Hematopoietic multipotent progenitor cell (in vitro differentiated cells): ENCODE measurements at places on chromosomes 2 and 18.
A peak's percentile ranks its signal among the peaks of the same experiment; 100 is the strongest.

GRCh38 chr2:187174582-187174981, 273.5 kb downstream of the CALCRL start:
- DNase-seq: no peak

GRCh38 chr2:168180483-168180882, 66.9 kb downstream of the STK39 start:
- no peak for DNase-seq

DNA sequence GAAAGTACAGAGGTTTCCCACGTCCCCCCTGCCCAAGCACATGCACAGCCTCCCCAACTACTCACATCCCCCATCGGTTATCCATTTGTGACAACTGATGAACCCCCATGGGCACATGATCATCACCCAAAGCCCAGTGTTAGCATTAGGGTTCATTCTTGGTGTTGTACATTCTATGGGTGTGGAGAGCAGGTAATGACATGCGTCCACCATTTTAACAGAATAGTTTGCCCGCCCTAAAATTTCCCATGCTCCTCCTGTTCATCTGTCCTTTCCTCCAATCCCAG, 74.3 kb downstream of the LONRF2 start:
- DNase-seq: no peak

DNA sequence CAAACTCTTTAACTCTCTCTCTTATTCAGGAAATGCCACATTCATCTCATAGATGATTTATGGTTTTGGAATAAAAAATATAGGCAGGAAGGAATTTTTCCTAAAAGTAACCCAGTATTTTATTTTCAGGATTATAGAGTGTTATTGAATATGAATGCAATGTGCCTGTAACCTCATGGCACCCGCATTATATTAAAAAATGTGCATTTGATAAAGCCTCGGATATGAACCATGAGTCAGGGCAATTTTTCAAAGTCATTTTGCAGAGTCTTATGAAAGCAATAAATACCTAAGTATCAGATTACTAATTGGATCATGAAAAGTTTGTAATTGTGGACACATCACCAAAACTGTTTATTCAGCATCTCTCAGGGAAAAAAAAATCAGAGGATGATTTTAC, 573.8 kb downstream of the TSN start:
- DNase-seq: no peak

- DNase-seq: no peak
Observed at GRCh38 chr18:21448299-21448698, 152.2 kb downstream of the ESCO1 start.

DNA sequence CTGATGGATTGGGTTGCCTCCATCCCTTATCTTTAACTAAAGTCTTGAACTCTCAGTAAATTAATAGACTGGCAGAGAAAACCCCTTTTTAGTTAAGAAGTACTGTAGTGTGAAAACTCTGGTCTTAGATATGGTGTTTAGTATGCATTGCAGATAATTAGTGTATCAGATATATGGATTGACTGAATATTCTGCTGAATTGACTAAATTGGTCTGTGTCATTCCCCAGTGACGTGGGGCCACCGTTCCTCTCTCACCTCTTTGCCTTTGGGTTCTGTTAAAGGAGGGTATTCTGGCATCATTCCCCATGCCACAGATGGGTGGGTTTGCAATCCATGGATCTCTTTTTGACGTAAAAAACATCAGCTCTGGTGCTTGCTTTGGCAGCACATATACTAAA, 67.1 kb upstream of the XPO1 start:
- DNase-seq: no peak

GRCh38 chr2:85861180-85861579, 27.6 kb downstream of the ST3GAL5 start:
- no peak for DNase-seq

GRCh38 chr2:57733956-57734355, 312.6 kb upstream of the VRK2 start:
- no peak for DNase-seq

GRCh38 chr18:42437646-42438045, 482.6 kb downstream of the PIK3C3 start:
- DNase-seq: no peak

- DNase-seq: no peak
Observed at GRCh38 chr2:195493416-195493815, 163.6 kb upstream of the SLC39A10 start.

DNA sequence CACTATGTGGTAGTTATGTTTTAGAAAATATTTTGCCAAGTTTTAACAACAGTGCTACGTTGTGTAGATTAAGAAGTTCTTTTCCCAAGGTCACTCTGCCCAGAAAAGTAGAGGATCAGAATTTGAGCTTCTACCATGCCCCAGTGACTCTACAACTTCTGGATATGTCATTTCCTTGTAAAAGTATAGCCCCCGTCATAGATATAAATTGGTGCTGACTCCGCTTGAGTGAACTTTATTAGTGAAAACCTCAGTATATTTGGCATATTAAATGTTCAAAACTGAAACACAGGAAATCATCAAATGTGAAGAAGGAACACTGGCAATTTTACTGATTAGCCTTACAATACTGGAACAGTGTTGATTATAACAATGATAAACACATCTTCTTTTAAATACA, 256.7 kb upstream of the UBE2E3 start:
- no peak for DNase-seq

- no peak for DNase-seq
Observed at GRCh38 chr2:157415591-157416101, 28.2 kb downstream of the CYTIP start.

DNA sequence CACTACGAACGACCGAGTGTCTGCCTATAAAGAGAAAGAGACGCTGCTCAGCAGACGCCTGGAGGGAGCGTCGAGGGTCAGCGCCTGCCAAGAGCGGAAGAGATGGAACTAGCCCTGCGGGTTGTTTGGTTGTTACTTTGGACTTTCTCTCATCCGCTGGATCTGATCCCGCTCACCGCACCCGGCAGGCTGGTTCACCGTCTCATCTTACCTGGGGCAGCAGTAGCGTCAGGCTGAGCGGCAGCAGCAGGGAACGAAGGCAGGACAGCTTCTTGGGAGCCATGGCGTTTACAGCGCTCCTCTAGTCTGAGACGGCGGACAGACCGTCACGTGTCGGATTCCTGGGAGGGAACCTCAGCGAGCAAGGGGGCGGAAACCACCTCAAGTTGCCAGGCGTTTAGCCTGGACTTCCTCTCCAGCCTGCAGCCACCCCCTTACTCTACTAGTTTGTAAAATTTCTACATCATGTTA, 1.9 kb downstream of the GLB1L start:
- no peak for DNase-seq

GRCh38 chr2:214378455-214379103, 32.3 kb upstream of the VWC2L start:
- DNase-seq: no peak

- no peak for DNase-seq
Observed at GRCh38 chr2:144460727-144461307, 59.1 kb downstream of the ZEB2 start.

- DNase-seq: peak; percentile 72
Observed at GRCh38 chr2:226791056-226791486, 8.5 kb downstream of the IRS1 start.

DNA sequence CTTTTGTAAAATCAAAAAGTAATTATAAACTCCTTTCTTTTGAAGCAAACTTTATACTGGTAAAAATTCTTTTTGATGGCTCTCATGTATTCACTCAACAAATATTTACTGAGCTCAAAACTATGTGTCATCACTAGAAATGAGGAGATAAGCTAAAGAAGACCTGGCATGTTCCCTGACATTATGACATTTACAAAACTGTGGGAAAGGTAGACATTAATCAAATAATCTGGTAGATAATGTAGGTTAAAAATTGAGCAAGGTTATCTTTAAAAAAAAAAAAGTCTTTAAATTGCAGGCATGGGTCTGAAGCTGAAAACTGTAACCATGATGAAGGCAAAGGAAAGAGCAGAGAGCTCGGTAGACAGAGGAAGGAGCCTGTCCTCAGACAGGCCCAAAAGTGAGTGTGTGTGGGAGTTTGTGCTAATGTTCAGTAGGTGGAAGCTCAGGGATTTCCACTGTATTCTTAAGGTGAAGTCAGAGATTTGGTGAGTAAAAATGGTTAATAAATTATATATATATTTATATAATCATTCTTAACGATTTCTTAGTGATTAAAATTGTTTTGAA, 612.9 kb downstream of the LRP1B start:
- no peak for DNase-seq

GRCh38 chr2:147615726-147616125, 229.1 kb upstream of the ACVR2A start:
- DNase-seq: no peak

GRCh38 chr2:106664669-106665068, 177.5 kb downstream of the CD8B2 start:
- DNase-seq: peak; percentile 27

GRCh38 chr18:10025711-10026670, 112.2 kb downstream of the VAPA start:
- DNase-seq: no peak

DNA sequence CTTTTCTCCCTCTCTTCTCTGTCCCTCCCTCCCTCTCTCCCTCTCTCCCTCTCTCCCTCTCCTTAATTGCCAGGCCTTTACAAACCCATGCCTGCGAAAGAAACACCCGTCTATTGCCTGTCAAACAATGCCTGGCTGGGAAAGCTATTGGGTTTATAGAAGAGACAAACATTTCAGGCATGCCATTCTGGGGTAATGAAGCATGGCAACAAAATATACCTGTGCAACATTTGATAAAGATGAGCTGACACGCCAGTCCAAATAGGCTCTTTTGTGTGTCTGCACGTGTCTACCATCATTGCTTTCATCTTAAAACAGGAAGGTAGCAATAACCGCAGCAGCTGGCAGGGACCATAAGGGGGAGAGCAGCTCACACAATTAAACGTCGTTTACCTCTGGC, 282.1 kb downstream of the ZNF516 start:
- DNase-seq: peak; percentile 55

DNA sequence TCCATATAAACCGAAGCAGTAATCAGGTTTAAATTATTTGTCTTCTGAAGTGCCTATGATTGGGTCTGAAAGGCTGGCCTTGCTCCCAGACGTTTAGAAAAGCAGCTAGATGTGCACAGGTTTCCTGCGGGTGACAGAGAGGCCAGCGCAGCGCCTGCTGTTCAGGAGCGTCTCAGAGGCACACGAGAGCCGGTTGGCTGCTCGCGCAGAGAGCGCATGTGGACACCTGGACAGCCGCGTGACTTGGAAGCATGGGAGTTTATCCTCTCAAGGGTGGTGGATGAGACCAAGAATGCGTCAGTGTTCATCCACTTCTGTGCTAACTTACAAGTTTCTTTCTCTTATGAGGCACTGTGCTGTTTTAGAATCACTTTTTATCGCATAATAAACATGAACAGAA, 303.7 kb downstream of the PTGR3 start:
- DNase-seq: no peak

DNA sequence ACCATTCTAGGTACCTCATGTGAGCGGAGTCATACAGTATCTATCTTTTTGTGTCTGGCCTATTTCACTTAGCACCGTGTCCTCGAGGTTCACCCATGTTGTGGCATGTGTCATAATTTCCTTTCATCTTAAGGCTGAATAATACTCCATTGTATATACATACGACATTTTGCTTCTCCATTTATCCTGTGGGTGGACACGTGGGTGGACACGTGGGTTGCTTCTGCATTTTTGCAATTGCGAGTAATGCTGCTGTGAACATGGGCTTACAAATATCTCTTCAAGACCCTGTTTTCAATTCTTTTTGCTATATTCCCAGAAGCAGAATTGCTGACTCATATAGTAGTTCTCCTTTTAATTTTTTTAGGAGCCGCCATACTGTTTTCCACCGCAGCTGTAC, 243.6 kb upstream of the EPAS1 start:
- no peak for DNase-seq

DNA sequence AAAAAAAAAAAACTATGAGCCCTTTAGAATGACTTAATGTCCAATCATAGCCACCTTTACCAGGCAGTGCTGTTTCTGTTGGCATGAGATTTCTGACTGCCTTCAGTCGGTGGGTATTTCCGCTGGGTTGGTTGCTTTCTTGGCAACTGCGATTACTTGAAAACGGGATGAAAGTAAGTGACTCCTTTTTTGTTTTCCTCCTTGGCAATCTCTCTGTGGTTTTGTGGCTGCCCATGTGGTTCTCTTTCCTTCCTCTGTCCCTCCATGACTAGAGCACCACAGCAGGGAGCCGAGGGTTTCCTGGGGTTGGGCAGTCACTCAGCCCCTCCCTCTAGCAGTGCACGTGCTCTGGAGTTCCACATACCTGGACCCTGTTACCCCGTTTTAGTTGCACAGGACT, 112.1 kb downstream of the KLHL29 start:
- DNase-seq: peak; percentile 77

- DNase-seq: no peak
Observed at GRCh38 chr2:85787981-85788340, 34.2 kb downstream of the ATOH8 start.

DNA sequence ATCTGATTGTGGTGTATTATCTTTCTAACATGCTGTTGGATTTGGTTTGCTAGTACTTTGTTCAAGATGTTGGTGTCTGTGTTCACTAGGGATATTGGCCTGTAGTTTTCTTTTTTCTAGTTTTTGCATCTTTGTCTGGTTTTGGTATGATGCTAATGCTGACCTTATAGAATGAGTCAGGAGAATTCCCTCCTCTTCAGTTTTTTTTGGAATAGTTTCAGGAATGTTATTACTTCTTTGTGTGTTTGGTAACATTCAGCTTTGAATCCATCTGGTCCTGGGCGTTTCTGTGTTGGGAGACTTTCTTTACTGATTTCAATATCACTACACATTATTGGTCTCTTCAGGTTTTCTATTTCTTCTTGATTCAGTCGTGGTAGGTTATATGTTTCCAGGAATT, 124.2 kb upstream of the EPB41L5 start:
- DNase-seq: no peak
